ENCODE measurements at places on chromosomes 6 and 20.
A peak's percentile ranks its signal among the peaks of the same experiment; 100 is the strongest.

- no peak for DNase-seq
Measured at GRCh38 chr6:90113389-90113788, 183.3 kb downstream of the BACH2 start.

DNA sequence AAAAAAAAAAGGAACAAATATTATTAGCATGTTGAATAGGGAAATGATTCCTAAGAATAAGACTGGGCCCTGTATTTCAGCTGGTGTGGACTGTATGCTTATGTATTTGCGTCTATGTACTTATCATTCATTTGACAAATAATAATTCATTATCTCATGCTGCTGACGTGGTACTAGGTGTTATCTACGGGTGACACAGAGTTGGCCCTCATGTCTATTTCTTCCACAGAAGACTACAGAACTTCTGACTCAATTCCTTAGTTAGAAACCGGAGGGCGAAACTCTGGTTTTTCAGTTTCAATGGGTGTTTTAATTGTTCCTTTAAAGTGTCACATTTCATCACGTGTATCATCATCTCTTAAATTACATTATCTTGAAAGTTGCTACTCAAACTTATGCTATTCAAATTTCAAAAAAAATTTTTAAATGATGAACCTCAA is 305.9 kb downstream of the CLIC5 start:
- DNase-seq = no peak

- DNase-seq = no peak
Measured at GRCh38 chr6:33481192-33481591, 26.8 kb downstream of the ZBTB9 start.

DNA sequence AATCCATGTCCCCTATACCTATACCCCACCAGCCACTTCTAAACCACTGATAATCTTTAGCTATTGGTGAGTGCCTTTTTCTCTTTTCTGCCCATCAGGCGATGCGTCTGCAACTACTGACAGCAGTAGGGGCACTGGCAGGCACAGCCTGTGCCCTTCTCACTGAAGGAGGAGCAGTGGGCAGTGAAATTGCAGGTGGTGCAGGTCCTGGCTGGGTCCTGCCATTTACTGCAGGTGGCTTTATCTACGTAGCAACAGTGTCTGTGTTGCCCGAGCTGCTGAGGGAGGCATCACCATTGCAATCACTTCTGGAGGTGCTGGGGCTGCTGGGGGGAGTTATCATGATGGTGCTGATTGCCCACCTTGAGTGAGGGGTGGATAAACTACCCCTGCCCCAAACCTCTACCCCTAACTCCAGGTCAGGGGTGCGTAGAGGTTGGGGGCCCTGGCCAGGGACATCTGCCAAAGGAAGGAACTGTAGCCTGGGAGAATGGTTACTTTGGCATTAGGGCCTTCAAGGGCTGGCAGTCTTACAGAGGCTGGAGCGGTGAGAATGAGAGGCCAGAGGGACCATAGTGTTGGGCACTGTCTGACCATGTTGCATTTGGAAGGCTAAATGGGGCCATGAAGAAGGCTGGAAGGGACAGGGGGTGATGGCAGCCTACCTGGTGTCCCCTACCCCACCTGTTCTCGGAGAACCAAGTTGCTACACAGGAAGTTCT is 851 bp upstream of the HSD17B8 start:
- no peak for DNase-seq

- DNase-seq = no peak
Measured at GRCh38 chr6:159045801-159046200, 1.0 kb upstream of the TAGAP start.

- no peak for DNase-seq
Measured at GRCh38 chr20:41905199-41905598, 287.0 kb upstream of the CHD6 start.

- peak; percentile 47 for DNase-seq
Measured at GRCh38 chr6:3750317-3751076, 1.0 kb downstream of the PXDC1 start.

- no peak for DNase-seq
Measured at GRCh38 chr6:149254253-149254652, 63.3 kb upstream of the TAB2 start.

DNA sequence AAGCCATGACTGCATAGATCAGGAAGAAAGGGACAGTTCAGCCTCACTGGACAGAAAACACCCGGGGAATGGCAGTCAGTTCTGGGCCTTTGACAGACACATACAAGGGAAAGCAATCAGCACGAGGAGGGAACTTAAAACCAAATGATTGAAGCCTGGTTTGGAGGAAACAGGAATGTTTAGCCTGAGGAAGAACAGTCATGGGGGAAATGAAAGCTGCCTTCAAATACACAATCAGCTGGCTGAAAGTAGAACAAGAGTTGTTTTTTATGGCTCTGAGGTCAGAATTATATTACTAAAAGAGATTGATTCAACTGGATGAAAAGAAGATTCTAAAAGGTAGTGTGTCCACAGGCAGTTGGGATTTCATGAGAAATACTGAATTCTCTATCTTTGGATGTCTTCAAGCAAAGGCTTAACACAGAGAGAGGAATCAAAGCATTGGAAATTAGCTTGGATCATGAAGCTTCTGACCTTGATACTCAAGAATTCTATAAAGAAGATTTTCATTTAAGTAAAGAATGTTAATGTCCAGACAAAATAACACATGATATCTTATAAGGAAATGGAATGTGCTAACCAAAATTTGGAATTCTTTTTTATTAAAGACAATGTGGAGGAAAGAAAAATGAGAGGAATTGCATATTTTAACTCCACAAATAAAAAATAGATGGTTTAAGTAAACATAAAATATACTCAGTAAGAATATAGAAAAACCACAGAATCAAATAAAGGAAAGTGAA is 216.6 kb downstream of the IBTK start:
- DNase-seq = no peak

GRCh38 chr6:130895516-130895915 is 68.3 kb downstream of the SMLR1 start:
- DNase-seq = no peak

DNA sequence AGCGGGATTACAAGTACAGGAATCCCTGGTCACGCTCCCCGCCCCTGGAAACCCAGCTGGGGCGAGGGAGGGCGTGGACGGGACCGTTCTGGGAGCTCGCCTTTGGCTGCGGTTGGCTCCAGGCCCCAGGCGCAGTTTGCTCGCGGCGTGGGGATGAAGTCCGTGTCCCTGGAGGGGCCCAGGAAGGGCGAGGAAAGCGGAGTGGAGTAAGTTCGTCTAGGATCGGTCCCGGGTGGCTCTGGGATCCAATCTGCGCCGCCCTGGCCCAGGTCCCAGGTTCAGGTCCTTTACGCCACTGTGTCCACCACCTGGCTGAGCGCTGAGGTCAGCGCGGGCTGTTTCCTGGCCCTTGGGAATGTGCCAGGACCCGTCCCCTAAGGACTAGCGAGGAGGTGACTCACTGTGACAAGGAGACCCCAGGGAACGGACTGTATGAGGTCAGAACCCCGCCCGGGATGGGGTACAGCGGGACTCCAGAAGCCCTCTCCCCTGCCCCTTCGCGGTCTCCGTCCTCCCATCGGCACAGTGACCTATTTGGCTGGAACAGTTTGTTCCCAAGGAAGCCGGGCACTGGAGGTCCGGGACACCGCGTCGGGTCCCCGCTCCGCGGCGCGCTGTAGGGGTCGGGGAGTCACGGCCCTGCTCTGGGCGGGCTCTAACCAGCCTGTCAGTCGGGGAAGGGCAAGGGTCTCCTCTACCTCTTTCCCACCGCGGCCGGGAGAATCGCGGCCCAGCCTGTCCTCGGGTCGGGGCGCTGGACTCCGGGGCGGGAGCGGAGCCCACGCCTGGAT is 724 bp downstream of the CDKN1A start:
- DNase-seq = peak; percentile 57

DNA sequence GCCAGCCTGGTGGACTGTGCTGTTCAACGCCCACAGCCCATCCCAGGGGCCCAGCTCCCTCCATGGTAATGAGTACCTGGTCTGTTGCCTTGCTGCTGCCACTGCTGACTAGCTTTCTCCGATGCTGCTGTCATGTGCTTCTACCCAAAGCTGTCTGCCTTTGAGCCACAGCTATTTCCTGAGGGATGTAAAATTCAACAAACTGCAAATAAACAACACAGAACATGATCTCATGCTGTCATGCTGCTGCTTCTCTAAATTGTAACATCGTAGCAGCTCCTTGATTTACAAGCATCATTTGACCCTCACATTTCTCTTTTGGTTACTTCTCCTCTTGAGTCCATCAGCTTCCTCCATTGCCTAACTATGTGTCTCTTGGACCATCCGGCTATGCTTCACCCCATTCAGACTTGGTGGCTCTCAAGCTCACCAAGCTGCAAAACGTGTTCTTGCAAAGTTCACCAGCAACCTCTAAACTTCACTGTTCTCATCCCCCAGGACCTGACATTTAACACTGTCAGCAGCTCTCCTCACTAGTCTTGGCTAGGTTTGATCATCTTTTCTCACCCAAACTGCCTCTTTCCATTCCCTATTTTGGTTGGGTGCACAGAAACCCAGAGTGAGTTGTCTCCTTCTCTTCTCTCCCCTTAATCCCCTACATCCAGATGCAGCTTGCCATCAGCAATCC is 54.6 kb downstream of the FYN start:
- DNase-seq = no peak

- no peak for DNase-seq
Measured at GRCh38 chr6:76706631-76707030, 634.2 kb upstream of the IMPG1 start.

DNA sequence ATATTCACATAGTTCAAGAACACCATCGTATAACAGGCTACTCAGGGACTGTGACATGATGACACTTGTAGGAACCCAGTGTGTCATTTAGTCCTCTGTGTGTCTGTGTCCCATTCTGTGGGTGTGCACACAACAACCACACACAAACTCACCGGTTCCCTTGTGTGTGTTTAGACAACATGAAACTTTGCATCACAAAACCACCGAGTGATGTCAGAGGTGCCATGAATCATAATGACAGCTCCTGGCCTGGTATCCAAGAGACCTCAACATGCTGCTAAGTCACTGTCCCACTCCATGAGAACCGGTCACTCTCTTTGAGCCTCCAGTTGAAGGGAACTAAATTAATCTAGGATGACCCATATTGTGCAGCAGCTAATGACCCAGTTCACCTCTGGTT is 421.3 kb downstream of the PREX1 start:
- no peak for DNase-seq

- no peak for DNase-seq
Measured at GRCh38 chr6:154520280-154520679, 9.8 kb upstream of the CNKSR3 start.

GRCh38 chr6:84581494-84582259 is 182.7 kb downstream of the TBX18 start:
- DNase-seq = no peak

DNA sequence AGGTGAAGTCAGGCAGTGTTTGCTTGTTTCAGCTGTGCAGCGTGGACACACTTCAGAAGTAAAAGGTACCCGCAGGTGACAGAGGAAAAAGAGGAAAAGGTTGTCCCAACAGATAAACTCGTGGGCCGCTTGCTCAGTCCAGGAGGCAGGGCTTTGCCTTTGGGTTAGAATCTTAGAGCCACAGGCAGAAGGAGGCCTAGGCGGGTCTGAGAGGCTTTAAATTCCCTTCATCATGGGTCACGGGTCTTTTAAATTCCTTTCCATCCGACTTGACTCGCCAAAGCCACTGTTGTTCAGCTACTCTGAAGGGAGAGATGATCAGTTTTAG is 48.2 kb downstream of the AGPAT4 start:
- DNase-seq = no peak

DNA sequence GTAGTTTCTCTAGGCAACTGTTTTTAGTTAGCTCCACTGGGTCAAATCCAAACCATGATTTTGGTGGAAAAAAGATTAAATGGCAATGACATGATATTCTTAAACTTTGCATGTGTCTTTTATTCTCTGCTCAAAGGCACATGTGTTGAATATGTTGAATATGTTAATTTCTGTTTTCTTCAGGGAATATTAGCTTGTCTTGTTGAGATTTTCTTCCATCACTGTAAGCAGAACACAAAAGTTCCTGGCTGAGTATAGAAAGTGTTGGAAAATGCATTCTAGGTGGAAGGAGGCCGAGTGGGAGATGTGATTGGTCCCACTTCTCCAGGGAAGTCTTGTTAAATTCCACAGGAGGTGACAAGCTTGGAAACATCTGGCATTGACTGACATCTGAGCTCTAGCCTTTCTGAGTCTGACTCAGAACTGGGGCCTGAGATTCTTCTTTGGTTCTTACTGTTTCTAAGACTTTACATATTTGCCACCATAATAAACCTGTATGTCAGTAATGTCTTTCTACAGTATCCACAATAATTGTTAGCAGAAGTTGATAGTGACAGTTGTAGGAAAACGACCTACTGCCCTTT is 81.1 kb downstream of the LAMA4 start:
- no peak for DNase-seq

GRCh38 chr20:38128691-38129090 is 36.4 kb downstream of the TGM2 start:
- DNase-seq = no peak

DNA sequence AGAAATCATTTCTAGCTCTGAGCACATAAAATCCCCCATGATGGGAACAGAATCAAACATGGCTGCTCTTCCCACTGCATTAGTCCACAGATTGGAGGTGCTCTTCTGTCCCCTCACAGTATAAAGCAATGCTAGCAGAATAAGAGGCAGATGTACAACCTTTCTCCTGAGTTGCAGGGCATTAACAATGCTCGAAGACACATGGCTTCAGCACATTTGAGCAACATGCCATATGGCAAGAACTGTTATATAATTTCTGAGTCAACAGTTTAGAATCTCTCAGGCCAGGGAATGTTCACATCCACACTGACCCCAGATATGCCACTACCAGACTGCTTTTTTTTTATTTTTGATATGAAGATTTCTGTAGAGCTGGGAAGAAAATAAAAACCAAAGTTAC is 119.6 kb downstream of the KIF13A start:
- no peak for DNase-seq

DNA sequence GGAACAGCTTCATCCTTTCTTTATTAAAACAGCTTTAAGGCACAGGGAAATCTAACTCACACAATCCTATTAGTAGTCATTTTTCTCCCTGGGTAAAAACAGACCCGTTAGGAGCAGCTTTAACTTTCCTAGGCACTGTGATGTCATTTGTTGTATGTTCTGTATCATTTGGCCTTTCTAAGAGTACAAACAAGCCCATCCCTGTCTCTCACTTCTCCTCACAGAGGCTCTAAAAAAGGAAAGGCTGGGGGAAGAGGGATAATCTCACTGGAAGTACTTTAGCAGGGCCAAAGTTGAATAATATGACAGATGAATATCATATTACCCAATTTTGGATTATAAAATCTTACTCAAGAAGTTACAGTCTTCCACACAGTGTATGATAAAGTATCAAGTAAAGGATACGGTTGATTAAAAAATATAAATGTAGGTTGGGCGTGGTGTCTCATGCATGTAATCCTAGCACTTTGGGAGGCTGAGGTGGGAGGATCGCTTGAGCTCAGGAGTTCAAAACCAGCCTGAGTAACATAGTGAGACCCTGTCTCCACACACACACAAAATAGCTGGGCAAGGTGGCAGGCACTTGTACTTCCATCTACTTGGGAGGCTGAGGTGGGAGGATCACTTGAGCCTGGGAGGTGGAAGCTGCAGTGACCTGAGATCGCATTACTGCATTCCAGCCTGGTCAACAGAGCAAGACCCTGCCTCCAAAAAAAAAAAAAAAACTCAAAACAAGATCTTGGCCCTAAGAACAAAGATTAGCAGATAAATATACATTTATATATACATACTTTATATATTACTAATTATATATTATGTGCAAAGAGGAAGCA is 7.9 kb downstream of the NUDT3 start:
- no peak for DNase-seq

- DNase-seq = no peak
Measured at GRCh38 chr6:90187437-90188121, 109.1 kb downstream of the BACH2 start.

- no peak for DNase-seq
Measured at GRCh38 chr20:39619271-39619785, 657.2 kb downstream of the DHX35 start.
